ENCODE measurements at places on chromosomes 3 and 15. TPM values are rescaled to one million over a fixed set of nuclear protein-coding genes. Genes with fewer than 3 reads are reported as not detected.

EIF4E3 gene
- 11.9 TPM for total RNA-seq

BNC1 gene
- total RNA-seq = 0.67 TPM

UCN2 gene
- total RNA-seq = 1.2 TPM

CFAP91 gene
- 75.0 TPM for total RNA-seq

CAMK2N2 gene
- 1.3 TPM for total RNA-seq

ADPRH gene
- 3.7 TPM for total RNA-seq

POPDC2 gene
- 2.9 TPM for total RNA-seq

CGGBP1 gene
- total RNA-seq = 96.3 TPM

RARRES1 gene
- total RNA-seq = 3.3 TPM

LIPH gene
- 0.79 TPM for total RNA-seq

ISLR gene
- not detected for total RNA-seq

SLC51A gene
- total RNA-seq = 0.62 TPM

ATP13A4 gene
- total RNA-seq = 8.1 TPM

MAP2K1 gene
- 28.6 TPM for total RNA-seq

HYAL3 gene
- total RNA-seq = 3.6 TPM

SLC28A1 gene
- not detected for total RNA-seq

COL6A6 gene
- 0.12 TPM for total RNA-seq

SLCO2A1 gene
- total RNA-seq = 27.9 TPM

IL20RB gene
- 1.7 TPM for total RNA-seq
